ENCODE measurements at places on chromosomes 5 and 9. TPM values are rescaled to one million over a fixed set of nuclear protein-coding genes. Genes with fewer than 3 reads are reported as not detected.

Gene SOX30
- not detected for total RNA-seq

Gene SLC22A4
- total RNA-seq: 0.59 TPM

Gene PTGS1
- total RNA-seq: 5.3 TPM

Gene FKBP15
- 16.8 TPM for total RNA-seq

Gene PCDHB8
- total RNA-seq: 0.14 TPM

Gene FOXI1
- not detected for total RNA-seq

Gene SPATA31C1
- 0.05 TPM for total RNA-seq

Gene TCOF1
- total RNA-seq: 8.5 TPM

DNA sequence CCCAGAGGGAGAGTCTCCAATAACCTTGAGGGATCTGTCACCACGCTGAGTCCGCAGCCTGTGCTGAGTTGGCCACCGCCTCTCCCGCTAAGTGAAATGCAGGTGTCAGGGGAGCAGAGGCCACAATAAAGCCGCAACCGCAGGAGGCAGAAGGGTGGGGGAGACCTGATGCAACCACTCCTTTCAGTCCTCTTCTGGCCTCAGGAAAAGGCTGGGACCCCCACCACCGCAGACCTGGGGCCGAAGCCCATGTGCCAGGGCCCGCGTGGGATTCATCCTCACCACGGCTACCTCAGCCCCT lies 576 bp downstream of the MAP1B start:
- DNase-seq: no peak

DNA sequence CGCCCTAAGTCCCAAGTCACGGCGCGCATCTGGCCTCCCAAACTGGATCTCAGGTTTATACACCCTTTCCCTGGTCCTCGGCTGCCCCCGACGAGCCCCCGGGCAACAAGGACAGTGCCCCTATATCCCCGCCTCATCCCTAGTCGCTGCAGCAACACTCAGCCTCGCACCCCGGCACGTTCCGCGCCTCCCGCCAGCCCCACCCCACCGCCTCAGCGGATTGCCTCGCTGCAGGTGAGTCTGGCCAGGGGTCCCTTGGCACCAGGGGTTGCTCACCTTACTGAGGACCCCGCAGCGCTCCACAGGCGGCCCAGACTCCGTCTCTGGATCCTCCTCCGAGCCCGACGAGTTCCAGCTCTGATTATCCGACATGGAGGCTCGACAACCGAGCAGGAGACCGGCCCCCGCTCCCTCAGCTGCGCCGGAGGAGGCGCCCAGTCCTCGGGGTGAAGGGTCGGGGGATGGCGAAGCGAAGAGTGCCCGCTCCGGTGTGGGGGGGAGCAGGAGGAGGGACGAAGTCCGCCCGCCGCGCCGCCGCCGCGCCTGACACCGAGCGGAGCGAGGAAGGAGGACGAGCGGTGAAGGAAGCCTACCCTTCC lies 494 bp downstream of the CERT1 start:
- DNase-seq: no peak

GRCh38 chr5:7868773-7869473 lies at the start of the genes FASTKD3 and MTRR:
Gene FASTKD3, minus strand, starts transcription at chr5:7869031. Its CDS starts 948 bp downstream, at chr5:7868083.
Gene MTRR, plus strand, starts transcription at chr5:7869148. Its CDS starts 1,647 bp downstream, at chr5:7870795.
- DNase-seq: peak; percentile 91

DNA sequence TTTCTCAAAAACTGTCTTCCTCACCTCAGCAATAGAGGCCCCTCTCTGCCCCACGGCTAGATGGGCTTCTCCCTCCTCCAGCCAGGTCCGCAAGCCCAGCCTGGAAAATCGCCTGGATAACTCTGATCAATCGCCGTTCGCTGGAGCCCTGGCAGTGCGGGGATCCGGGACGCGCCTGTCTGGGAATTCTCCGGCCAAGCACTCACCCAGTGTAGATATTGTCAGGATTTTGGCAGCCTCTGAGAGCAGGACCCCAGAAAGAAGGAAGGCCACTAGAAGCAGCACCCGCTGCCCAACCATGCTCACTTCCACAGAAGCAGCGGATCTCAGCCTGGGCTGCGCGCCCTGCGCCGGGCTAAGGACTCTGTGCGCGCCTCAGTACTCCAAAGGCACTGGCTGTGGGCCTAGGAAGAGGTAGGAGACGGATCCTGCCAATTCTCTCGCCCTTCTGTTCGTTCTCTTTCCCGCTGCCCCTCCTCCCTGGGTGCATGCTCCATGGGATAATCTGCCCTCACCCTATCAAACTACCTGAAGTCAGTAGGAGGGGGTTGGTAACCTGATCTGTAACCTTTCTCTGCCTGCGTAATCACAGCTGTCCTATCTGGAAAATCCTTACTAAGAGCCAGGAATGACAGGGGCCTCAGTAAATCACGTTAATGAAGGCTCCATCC lies at the start of gene UGT3A1:
UGT3A1 (minus strand) TSS at position 450 of the 671 bp plus-strand sequence; CDS start at position 300, 150 bp downstream.
- no peak for DNase-seq

DNA sequence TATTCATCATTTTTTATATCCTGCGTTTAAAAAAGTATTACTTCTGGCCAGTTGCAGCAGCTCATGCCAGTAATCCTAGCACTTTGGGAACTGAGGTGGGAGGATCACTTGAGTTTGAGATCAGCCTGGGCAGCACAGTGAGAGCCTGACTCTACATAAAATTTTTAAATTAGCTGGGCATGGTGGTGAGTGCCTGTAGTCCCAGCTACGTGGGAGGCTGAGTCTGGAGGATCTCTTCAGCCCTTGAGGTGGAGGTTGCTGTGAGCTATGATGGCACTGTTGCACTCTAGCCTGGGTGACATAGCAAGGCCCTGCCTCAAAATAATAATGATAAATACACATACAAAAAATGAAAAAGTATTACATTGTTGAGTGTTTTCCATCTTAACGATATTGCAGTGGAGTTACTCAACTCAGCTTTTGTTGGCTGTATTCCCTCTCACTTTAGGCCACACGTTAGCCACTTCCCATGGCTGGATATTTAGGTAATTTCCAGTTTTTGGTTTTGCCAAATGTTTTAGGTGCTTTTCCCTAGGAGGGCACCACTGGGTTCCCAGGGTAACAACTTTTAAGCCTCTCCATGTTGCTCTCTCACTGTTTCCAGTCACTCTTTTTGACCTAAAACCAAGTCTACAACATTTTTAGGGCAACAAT lies 20.6 kb downstream of the SHB start:
- DNase-seq: no peak

DNA sequence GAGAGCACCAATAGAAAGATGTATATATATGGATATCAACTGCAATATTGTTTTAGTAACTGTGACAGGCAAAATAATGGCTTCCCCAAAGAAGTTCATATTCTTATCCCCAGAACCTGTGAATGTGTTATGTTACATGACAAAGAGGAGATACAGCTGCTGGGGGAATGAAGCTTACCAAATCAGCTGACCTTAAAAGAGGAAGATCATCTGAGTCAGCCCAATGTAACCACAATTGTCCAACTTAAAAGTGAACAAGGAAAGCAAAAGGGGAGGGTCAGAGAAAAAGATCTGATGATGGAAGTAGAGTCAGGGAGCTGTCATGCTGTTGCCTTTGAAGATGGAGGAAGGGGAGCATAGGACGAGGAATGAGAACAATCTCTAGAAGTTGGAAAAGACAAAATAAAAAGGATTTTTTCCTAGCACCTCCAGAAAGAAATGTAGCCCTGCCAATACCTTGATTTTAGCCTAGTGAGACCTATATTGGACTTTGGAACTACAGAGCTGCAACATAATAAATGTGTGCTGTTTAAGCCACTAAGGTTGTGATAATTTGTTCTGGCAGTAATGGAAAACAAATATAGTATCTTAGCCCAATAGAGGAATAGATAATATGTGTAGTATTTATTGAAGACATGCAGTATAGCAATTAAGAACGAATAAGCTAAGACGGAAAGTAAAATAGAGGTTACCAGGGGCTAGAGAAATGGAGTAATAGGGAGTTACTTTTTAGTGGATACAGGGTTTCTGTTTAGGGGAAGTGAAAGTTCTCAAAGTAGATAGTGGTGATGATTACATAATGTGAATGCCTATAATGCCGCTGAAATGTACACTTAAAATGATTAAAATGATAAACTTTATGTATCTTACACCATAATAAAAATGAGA lies 115.9 kb downstream of the PIK3R1 start:
- DNase-seq: no peak

DNA sequence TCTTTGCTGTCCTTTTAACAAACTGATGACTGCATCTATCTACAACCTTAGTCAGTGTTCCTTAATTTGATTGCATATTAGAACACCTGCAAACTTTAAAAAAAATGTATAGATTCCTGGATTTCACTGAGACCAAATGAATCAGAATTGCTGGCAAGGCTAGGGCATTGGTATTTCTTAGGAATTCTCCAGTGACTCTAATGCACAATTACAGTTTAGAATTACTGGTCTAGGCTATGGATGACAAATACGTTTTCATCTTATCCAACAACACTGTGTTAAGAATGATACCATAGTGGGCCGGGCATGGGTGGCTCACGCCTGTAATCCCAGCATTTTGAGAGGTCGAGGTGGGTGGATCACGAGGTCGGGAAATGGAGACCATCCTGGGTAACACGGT lies 545.9 kb upstream of the RIOK2 start:
- no peak for DNase-seq

GRCh38 chr5:139473105-139473504 lies 2.3 kb downstream of the SMIM33 start:
- no peak for DNase-seq

GRCh38 chr5:97022898-97023297 lies 87.0 kb downstream of the LNPEP start:
- no peak for DNase-seq

All from liver (tissue), 10 donors.